Gastroesophageal sphincter (tissue), 4 donors: ENCODE measurements at places on chromosomes 6 and 20.

DNA sequence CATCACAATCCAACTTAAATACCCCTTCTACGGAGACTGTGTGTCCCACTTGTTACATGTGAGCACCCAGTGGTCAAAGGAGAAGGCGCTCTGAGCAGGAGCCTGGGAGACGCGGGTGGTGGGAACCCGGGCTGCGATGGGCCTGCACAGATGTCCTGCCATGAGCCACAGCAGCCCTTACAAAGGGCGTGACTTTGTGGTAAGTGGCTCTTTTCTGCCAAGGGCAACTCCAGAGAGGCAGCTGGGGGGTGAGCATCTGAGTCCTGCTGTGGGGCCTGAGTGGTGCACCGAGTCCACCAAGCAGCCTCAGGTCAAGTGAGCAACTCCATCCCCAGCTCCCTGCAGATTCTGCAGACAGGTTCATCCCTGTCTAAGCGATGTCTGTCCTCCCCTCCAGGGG is 33.6 kb upstream of the CST7 start:
- no peak for ATAC-seq

DNA sequence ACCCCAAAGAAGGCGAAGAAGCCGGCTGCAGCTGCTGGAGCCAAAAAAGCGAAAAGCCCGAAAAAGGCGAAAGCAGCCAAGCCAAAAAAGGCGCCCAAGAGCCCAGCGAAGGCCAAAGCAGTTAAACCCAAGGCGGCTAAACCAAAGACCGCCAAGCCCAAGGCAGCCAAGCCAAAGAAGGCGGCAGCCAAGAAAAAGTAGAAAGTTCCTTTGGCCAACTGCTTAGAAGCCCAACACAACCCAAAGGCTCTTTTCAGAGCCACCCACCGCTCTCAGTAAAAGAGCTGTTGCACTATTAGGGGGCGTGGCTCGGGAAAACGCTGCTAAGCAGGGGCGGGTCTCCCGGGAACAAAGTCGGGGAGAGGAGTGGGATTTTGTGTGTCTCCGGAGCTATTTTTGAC is 69.6 kb downstream of the HFE start:
- peak; percentile 7 for ATAC-seq

GRCh38 chr6:162651505-162651904 is 76.1 kb downstream of the PRKN start:
- no peak for ATAC-seq

- no peak for ATAC-seq
Measured at GRCh38 chr6:29376003-29376402, 912 bp upstream of the OR12D3 start.

- no peak for ATAC-seq
Measured at GRCh38 chr6:152351742-152352141, 285.4 kb downstream of the SYNE1 start.
